ENCODE measurements at places on chromosomes 2 and 18.

DNA sequence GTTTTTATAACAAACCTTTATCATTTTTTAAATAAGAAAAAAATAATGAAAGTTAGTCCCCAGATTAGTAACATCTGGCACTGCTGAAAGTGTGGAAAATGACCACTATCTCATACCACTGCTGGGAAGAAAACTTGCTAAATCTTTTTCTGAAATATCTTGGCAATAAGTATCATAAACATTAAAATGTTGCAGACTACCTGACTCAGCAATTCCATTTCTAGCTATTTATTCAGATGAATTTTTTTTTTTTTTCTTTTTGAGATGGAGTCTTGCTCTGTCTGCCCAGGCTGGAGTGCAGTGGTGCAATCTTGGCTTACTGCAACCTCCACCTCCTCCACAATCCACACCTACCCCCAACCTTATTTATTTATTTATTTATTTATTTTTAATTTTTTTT, 35.3 kb upstream of the SOS1 start:
- H3K4me3 ChIP-seq: no peak overlapping the region
- no peak for DNase-seq
- H3K27me3 ChIP-seq: no peaks in the 10 kb centered on the region
- no peaks in the 10 kb centered on the region for H3K36me3 ChIP-seq
- H3K27ac ChIP-seq: no peak overlapping the region

DNA sequence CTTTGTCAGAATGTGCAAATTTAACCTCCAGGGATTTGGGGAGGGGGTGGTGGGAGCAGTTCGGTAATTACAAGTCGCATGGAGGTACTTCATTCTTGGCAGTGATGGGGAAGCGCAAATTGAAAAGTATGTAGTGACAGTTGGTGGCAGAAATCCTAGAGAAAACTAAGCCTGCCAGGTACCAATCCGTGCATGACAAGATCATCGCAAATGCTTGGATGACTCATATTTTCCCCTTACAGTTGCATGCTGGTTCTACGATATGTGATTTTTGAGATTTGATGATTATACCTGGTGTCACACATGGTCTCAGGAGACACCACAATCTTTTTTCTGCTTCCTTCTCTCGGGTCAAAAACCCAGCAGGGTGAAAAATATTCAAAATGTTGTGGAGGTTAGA, 479.7 kb upstream of the ID2 start:
- H3K4me1 ChIP-seq: no peaks in the 10 kb centered on the region
- no peak overlapping the region for H3K4me3 ChIP-seq
- no peaks in the 10 kb centered on the region for H3K36me3 ChIP-seq
- H3K27ac ChIP-seq: no peak overlapping the region
- DNase-seq: no peak

DNA sequence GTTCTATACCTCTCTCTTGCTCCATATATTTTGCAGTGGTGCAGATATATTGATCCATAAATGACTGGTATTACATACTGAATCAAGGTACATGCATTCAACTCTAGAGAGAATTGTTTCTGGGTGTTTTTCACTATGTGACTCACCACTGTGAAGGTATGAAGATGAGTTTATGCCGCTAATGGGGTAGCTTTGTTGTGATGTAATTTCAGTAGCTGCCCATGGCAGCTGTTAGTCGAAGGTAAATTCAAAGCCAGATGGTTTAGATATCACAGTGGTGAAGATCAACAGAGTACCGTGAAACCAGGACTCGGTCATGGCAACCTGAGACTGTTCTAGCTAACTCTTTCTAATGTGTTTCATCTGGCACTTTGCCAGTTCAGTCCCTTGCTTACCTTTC, 50.4 kb downstream of the PKP4 start:
- H3K36me3 ChIP-seq: no peaks in the 10 kb centered on the region
- DNase-seq: no peak
- no peak overlapping the region for H3K4me3 ChIP-seq

- H3K27me3 ChIP-seq: no peaks in the 10 kb centered on the region
- H3K4me3 ChIP-seq: no peak overlapping the region
- H3K27ac ChIP-seq: no peak overlapping the region
- no peak for DNase-seq
Measured at GRCh38 chr18:73249030-73249429, 381.2 kb upstream of the NETO1 start.

- no peak overlapping the region for H3K27ac ChIP-seq
- H3K27me3 ChIP-seq: no peaks in the 10 kb centered on the region
- no peaks in the 10 kb centered on the region for H3K4me1 ChIP-seq
- no peaks in the 10 kb centered on the region for H3K36me3 ChIP-seq
- H3K4me3 ChIP-seq: no peak overlapping the region
Measured at GRCh38 chr2:141440072-141440635, 690.7 kb downstream of the LRP1B start.

DNA sequence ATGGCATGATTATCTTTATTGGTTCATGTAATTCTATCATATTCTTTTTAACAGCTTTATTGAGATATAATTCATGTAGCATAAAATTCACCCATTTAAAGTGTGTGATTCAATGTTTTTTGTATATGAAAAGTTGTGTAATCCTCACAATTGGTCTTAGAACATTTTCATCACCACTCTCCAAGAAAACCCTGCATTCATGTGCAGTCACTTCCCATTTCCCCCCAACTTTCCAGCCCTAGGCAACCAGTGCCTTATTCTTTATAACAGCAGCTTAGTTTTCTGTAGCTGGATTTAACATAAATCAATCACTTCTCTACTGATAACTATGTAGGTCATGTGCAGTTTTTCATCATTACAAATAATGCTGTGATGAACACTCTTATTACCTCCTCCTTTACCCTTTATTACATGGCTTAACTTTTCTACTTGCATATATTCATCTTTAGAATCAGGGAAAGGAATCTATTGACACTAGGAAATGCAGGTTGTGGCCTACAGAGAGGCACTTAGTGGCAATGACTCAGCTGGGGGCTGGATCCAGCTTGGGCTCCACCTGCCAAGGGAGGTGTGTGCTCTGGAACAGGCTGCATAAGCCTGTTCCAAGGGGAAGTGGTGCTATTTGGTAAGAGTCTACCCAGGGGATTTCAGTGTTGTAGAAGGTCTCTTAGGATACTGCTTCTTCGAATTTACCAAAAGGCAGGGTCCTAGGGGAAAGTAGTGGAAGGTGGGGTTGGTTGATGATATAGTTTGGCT, 89.1 kb downstream of the ETAA1 start:
- no peaks in the 10 kb centered on the region for H3K36me3 ChIP-seq
- H3K4me1 ChIP-seq: peaks cover 5% of the 10 kb centered on the region
- DNase-seq: peak; percentile 42
- no peaks in the 10 kb centered on the region for H3K27me3 ChIP-seq
- H3K27ac ChIP-seq: no peak overlapping the region

- H3K36me3 ChIP-seq: no peaks in the 10 kb centered on the region
- H3K4me1 ChIP-seq: no peaks in the 10 kb centered on the region
- H3K4me3 ChIP-seq: no peak overlapping the region
Measured at GRCh38 chr2:41771710-41772109, 276.1 kb upstream of the PKDCC start.

DNA sequence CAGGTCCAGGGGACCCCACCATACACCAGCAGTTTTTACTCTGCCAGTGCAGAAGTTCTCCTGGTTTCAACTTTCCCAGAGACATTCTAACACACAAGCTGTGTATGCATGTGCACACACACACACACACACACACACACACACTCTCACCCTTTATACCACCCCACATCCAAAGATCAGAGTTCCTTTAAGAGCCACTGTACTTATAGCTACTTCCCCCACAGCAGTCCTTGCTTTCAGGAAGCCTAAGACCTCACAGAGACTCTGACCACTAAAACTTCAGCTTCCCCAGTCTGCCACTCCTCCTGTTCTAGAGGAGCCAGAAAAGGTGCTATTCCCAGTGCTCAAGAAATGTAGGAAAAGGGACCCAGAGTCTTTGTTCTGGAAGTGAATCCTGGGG, 107.8 kb downstream of the ZNF521 start:
- H3K4me3 ChIP-seq: no peak overlapping the region
- DNase-seq: no peak
- no peaks in the 10 kb centered on the region for H3K36me3 ChIP-seq
- H3K27ac ChIP-seq: no peak overlapping the region
- no peaks in the 10 kb centered on the region for H3K4me1 ChIP-seq
- H3K27me3 ChIP-seq: no peaks in the 10 kb centered on the region

DNA sequence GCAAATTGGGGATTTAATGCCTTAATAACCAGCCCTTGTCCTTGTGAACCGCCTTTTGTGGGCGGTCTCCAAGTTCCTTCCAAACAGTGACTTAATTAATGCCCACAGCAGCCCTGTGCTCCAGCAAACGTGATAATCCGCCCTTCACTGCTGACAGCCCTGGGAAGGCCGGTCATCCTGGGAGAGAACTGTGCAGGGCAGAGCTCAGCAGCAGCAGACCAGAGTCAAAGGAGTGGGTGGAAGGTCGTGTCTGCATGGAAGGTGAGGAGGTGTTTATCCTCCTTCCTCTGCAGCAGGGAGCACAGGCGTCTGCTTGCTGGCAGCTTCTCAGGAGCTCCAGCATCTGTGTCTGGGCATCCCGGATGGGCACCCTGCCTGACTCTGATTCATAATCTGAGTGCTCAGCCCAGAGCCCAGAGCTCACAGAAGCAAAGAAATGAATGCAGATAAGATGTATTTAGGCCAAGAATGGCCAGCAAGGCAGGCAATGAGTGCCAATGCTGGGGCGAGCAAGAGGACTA, 270.0 kb upstream of the PXDN start:
- H3K36me3 ChIP-seq: no peaks in the 10 kb centered on the region
- DNase-seq: no peak
- no peaks in the 10 kb centered on the region for H3K27me3 ChIP-seq
- H3K27ac ChIP-seq: no peak overlapping the region
- H3K4me3 ChIP-seq: no peak overlapping the region
- no peaks in the 10 kb centered on the region for H3K4me1 ChIP-seq

- H3K4me1 ChIP-seq: no peaks in the 10 kb centered on the region
- H3K4me3 ChIP-seq: no peak overlapping the region
- no peak overlapping the region for H3K27ac ChIP-seq
Measured at GRCh38 chr2:8805278-8806210, 31.9 kb downstream of the KIDINS220 start.

DNA sequence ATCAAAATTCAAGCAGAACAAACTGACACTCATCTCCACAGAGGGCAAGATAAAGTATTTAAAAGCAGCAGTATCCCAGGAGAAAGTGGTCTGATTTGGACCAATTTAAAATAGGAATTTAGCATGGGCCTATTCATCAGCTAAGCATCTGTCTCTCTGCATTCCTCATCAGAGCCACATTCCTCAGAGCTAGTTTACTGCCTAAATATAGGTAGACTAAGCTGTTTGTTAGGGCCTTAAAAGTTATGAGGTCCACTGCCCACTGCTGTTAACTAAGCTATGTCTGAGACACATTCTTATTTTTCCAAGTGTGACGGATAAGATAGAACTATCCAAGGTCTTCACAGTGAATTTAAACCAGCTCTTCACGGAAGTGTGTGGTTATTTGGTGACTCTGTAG, 17.6 kb downstream of the NEB start:
- H3K36me3 ChIP-seq: no peaks in the 10 kb centered on the region
- H3K4me3 ChIP-seq: no peak overlapping the region
- no peak for DNase-seq
- no peaks in the 10 kb centered on the region for H3K27me3 ChIP-seq
- peaks cover 11% of the 10 kb centered on the region for H3K4me1 ChIP-seq
- H3K27ac ChIP-seq: no peak overlapping the region

- no peak overlapping the region for H3K4me3 ChIP-seq
- DNase-seq: no peak
- no peaks in the 10 kb centered on the region for H3K36me3 ChIP-seq
Measured at GRCh38 chr2:96315400-96316071, 9.6 kb upstream of the ITPRIPL1 start.

- H3K4me3 ChIP-seq: no peak overlapping the region
- no peak overlapping the region for H3K27ac ChIP-seq
- H3K27me3 ChIP-seq: no peaks in the 10 kb centered on the region
- peaks cover 7% of the 10 kb centered on the region for H3K36me3 ChIP-seq
Measured at GRCh38 chr2:242098445-242099128, 229.1 kb downstream of the RTP5 start.

DNA sequence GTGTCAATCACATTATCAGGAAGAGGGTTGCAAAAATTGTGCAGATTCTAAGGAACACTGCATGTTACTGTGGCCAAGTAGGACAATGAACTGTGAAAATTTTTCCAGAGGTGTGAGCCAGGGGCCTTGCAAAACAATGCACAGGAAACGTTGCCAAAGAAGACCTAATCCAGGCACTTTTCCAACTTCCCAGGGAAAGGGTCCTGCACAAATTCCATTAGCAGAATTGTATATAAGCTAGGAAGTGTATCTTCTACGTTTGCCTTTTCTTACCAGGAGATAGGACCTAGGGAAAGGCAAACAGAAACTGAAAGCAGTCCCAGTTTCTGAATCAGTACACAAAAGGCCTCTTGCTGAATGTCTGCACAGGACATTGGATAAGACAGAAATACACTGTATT, 1888.3 kb upstream of the CELF4 start:
- peak; percentile 62 for DNase-seq
- H3K36me3 ChIP-seq: no peaks in the 10 kb centered on the region
- no peak overlapping the region for H3K4me3 ChIP-seq

GRCh38 chr2:44578471-44579093, 216.8 kb downstream of the CAMKMT start:
- H3K27ac ChIP-seq: no peak overlapping the region
- no peaks in the 10 kb centered on the region for H3K36me3 ChIP-seq

- H3K27ac ChIP-seq: no peak overlapping the region
- H3K27me3 ChIP-seq: peaks cover 6% of the 10 kb centered on the region
- no peaks in the 10 kb centered on the region for H3K4me1 ChIP-seq
- no peaks in the 10 kb centered on the region for H3K36me3 ChIP-seq
- DNase-seq: no peak
Measured at GRCh38 chr2:20227894-20228505, 3.1 kb upstream of the SDC1 start.

DNA sequence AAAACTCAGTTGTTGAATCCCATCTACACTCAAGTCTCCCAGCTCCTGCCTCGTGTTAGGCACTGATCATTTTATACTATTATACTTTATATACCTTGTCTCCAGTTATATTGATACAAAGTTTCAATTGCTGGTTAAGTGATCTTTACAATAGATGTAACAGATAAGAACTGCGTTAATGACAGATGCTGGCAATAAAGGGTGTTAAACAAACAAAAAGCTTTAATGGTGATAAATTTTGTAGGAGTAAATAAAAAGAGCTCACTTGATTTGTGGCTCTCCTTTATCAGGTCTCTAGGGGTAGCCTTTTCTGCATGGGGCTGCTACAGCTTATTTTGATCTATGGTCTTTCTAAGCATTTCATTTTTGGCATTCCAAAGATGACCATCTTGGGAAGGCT, 106.9 kb upstream of the GAREM1 start:
- no peaks in the 10 kb centered on the region for H3K36me3 ChIP-seq
- H3K27me3 ChIP-seq: no peaks in the 10 kb centered on the region
- DNase-seq: no peak
- H3K27ac ChIP-seq: no peak overlapping the region
- no peak overlapping the region for H3K4me3 ChIP-seq
- H3K4me1 ChIP-seq: no peaks in the 10 kb centered on the region

DNA sequence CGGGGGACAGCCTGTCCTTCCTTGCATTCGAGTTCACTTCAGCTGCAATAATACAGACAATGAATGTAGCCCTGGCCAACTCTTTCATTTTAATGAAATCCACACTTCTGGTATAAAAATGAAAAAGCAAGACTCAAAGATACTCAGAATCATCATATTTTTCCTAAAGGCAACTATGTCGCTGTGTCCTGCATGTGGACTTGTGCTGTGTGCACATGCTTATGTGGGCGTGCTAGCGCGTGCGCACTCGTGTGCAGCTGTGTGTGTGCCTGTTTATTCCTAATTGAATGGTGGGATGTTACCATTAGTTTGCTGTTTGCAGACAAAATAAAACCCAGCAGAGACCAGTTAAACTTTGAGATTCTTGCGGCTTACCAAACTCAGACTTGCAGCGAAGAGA, 49.6 kb downstream of the SMIM21 start:
- no peak overlapping the region for H3K4me3 ChIP-seq
- no peaks in the 10 kb centered on the region for H3K27me3 ChIP-seq
- H3K4me1 ChIP-seq: no peaks in the 10 kb centered on the region
